Cerebellar nuclear complex (tissue), 1 donor: ENCODE measurements at places on chromosomes 4 and X.

DNA sequence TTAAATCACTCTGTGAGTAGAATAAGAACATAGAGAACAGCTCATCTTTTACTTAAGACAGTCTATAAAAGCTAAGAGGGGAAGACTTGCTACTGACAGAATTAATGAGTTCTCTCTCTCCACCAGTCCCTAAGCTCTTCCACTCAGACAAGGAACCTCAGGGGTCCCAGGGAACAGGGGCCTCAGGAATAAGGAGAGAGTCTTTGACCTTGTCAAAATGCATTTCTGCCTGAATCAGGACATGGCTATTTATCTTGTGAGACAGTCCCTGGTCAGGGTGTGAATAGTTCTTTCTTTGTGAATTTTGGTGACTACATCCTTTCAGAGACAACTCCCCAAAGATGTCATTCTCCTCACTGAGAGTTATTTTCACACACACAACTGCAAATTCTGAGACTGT is 218.7 kb upstream of the HS3ST1 start:
- DNase-seq: no peak

GRCh38 chr4:183445097-183445428 is 627 bp downstream of the CDKN2AIP start:
- DNase-seq: no peak

GRCh38 chr4:115866364-115866896 is 753.0 kb upstream of the NDST4 start:
- DNase-seq: no peak

DNA sequence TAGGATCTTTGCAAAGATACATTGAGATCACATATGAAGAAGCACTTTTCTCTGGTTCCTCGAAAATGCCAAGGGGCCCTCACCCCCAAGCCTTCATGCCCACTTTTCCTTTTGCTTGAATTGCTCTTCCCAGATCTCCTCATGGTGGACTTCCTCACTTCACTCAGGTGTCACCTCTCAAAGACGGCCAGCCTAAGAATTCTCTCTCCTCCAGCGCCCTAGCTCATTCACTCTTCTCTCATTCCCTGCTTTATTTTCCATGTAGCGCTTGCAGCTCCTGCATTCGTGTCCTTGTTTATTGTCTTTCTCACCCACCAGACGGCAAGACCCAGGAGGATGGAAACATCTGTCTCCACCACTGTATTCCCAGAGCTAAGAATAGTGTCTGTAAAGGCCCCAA is 32.9 kb downstream of the CCKAR start:
- DNase-seq: no peak

DNA sequence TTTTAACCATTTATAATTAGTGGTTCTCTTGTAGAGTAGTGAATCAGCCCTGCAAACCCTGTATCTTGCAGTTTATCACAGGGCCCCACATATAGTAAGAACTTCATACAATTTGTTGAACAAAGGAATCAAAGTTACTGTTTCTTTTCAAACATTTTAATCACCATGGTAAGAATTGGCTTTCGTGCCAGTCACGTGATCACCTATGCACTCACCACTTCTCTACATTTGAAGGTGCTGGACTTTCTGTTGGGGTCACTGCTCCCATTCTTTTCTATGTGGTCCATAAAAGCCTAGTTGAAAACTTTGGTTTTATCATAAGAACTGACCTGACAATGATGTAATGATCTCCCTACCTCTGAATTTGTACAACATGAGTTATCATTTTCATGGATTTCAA is 426.4 kb upstream of the CPEB2 start:
- DNase-seq: no peak

DNA sequence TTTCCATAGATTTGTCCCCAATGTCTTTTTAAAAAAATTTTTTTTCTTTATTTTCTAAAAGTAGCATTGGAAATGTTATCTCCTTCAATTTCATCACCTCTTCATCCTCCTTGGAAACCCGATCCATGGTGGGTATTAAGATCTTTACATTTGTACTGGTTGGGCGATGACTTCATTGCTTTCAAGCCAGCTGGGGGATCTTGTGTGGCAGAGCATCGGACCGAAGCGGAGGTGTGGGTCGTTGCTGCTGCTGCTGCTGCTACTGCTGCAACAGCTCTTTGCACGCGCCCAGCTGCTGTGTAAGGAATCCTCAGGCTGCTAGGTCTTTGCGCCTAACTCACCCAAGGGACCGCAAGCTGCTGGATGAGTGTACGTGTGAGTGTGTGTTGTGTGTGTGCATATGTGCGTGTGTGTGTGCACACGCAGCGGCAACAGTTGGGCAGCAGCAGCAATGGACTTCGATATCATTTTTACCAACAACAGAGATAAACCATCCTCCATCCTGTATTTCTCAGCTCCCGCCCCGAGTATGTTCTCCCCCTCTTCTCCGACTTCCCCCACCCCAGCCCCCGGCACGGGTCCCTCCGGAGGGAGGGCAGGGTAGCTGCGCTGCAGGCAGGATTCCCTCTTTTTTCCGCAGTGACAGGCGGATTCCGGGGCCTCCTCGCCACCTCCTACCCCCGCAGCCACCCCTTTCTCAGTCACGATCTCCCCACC is 768 bp upstream of the CDKL5 start:
- no peak for DNase-seq

- no peak for DNase-seq
These were observed 428.0 kb downstream of the ZNF674 start for GRCh38 chrX:46117234-46117633.

DNA sequence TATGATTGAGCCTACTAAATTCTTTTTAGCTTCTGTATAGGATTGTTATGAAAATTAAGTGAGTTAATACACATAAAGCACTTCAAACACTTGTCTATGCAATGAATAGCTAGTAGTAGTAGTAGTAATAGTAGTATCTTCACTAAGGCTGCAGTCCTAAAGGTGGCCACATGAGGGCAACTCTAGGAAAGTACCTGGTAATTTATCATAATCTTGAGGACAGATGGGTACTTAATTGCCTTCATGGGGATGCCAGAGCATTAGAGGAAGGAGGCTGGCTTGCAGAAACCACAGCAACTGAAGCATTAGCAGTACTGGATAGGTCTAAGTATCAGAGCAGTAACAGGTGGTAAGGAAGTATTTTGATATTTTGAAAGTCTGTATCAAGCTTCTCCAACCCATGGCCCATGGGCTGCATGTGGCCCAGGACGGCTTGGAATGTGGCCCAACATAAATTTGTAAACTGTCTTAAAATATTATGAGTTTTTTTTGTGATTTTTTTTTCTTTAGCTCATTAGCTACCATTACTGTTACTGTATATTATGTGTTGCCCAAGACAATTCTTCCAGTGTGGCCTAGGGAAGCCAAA is 17.3 kb downstream of the NIPAL1 start:
- DNase-seq: no peak

DNA sequence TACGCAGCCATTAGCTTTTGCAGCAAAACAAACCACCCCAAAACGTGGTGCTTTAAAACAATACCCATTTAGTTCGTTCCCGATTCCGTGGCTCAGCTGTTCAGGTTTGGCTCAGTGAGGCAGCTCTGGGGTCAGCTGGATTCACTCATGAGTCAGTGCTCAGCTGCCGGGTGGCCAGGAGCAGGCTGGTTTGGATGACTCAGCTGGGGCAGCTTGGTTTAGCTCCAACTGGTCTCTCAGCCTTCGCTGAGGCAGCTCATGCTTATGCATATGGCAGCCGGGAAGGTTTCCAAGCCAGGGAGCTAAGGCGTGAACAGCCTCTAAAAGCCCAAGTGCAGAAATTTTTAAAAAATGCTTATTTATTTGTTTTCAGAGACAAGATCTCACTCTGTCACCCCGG is 13.3 kb upstream of the CD99 start:
- no peak for DNase-seq

- DNase-seq: no peak
These were observed 36.8 kb downstream of the NSD2 start for GRCh38 chr4:1907848-1908525.

DNA sequence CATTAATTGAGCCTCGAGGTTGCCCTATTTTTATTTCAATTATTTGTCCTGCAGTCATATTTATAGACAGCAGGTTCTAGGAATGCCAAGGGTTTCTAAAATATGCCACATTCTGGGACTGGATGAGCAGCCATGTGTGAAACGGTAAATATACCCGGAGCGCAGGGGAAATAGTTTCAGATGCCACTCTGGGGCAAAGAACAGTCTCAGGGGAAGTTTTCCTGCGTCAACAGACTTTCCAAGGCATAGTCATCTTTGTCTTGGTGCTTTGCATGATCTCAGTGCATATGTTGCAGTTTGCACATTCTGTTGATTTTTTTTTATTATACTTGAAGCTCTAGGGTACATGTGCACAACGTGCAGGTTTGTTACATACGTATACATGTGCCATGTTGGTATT is 71.0 kb downstream of the GPAT3 start:
- no peak for DNase-seq

DNA sequence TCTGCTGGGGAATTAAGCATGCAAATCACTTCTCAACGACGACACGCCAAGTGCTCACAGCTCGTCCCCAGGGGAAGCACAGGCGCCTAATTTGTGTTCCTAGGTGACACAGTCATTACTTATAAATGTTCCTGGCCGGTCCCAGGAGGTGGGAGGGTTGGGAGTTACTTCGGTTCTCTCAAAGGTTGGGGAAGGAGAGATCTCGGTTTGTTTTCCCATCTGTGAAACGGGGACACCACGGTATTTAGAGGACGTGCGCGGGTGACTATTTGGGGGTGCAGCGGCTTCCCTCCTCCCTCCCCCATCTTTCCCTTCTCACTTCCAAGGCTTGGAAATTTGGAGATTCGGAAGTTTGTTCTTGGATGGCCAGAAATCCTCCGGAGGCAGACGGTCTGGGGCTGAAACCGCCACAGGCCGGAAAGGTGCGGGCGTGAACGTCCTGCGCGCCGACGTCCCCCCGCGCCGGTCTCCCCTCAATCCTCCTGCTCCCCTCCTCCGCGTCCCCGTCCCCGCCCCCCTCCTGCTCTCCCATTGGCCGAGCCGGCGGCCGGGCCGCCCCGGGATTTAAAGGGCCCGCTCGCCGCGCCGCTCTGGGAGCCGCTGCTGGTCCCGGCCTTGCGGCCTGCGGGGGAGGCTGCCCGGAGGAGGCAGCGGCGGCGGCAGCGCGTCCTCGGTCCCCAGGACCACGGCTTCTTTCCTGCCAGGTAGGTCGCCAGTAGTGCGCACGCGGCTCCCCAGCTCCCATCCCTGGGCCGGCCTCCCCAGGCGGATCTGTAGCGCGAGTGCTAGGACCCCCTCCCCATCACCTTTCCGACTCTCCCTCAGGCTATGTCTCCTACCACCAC is at the start of gene PORCN:
TSS of gene PORCN (plus strand) at position 593 of the 845 bp plus-strand sequence. CDS start 829 bp downstream, outside the sequence.
- peak; percentile 12 for DNase-seq
